ENCODE measurements at places on chromosomes 2 and 18. TPM values are rescaled to one million over a fixed set of nuclear protein-coding genes. Genes with fewer than 3 reads are reported as not detected.

Gene TUBA3E
- not detected for total RNA-seq

Gene MYO7B
- total RNA-seq = 0.13 TPM

Gene CXCR1
- not detected for total RNA-seq

Gene ZDBF2
- 17.0 TPM for total RNA-seq

Gene TUBB6
- 702 TPM for total RNA-seq

Gene ALPG
- not detected for total RNA-seq

Gene CNDP1
- not detected for total RNA-seq

Gene ZBTB7C
- total RNA-seq = 0.46 TPM

Gene CD302
- 5.2 TPM for total RNA-seq

Gene SH3BP4
- 35.6 TPM for total RNA-seq

Measured in smooth muscle cell of the pulmonary artery (primary cell).